Right ventricle myocardium inferior (tissue), 1 donor: ENCODE measurements at places on chromosomes 4 and X. TPM values are rescaled to one million over a fixed set of nuclear protein-coding genes. Genes with fewer than 3 reads are reported as not detected.

DNA sequence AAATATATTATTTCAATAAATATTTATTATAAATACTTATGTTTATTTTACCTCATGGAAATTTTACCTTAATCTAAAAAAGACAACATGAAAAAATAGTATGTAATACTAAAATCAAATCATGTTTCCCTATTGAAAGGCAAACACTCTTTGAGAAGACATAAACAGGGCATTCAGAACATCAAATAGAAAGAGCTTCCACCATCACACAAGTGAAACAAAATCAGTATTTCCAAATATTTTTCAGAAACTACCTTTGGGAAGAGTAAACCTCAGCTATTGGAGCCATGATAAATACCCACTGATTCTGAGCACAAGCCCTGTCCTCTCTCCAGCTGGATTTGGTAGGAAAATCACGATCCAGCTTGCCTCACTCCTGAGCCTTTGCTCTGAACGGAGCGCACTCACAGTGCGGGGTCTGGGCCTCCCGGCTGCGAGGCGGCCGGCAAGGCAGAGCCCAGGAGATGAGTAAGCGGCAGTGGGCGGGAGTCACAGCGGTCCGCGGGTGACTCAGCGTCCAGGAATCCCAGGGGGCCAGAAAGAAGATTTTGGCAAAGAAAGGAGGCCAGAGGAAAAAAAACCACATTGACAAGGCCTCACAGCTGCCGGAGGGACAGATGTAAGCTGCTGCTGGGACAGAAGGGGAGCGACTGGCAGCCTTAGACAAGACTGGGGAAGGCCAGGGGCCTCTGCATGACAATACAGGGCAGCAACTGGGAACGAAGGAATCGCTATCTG, 14.7 kb upstream of the ANXA5 start:
- peak; percentile 92 for DNase-seq

Gene CT47A1
- total RNA-seq = not detected

Gene PLK4
- total RNA-seq = 1.1 TPM

Gene SLC16A2
- 8.2 TPM for total RNA-seq

Gene PLP1
- total RNA-seq = 11.4 TPM

Gene NOX1
- total RNA-seq = not detected

Gene GAB3
- 12.1 TPM for total RNA-seq

DNA sequence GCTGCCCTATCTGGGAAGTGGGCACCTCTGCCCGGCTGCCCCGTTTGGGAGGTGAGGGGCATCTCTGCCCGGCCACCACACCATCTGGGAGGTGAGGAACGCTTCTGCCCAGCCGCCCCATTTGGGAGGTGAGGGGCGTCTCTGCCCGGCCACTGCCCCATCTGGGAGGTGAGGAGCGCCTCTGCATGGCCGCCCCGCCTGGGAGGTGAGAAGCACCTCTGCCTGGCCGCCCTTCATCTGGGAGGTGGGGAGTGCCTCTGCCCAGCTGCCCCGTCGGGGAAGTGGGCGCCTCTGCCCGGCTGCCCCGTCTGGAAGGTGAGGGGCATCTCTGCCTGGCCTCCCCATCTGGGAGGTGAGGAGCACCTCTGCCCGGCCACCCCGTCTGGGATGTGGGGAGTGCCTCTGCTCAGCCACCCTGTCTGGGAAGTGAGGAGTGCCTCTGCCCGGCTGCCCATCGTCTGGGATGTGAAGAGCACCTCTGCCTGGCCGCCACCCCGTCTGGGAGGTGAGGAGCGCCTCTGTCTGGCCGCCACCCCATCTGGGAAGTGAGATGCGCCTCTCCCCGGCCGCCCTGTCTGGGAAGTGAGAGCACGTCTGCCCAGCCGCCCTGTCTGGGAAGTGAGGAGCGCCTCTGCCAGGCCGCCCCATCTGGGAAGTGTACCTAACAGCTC, 9.8 kb downstream of the PABPC1L2A start:
- DNase-seq = no peak

GRCh38 chr4:15963576-15963975, 601 bp upstream of the FGFBP2 start:
- DNase-seq = no peak

DNA sequence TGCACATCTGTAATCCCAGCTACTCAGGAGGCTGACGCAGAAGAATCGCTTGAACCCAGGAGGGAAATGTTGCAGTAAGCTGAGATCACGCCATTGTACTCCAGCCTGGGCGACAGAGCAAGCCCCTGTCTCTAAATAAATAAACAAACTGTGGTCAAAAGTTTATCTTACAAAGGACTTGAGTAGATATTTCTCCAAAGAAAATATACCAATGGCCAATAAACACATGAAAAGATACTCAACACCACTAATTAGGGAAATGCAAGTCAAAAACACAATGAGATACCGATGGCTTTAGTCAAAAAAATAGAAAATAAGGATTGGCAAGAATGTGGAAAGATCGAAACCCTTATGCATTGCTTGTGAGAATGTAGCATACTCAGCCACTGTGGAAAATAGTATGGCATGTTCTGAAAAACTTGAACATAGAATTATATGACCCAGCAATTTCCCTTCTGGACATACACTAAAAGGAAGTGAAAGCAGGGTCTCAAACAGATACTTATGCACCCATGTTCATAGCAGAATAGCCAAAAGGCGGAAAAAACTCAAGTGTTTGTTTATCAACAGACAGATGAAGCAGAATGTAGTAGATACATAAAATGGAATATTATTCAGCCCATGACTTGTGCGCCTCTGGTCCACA, 2.0 kb upstream of the CFAP97 start:
- no peak for DNase-seq

DNA sequence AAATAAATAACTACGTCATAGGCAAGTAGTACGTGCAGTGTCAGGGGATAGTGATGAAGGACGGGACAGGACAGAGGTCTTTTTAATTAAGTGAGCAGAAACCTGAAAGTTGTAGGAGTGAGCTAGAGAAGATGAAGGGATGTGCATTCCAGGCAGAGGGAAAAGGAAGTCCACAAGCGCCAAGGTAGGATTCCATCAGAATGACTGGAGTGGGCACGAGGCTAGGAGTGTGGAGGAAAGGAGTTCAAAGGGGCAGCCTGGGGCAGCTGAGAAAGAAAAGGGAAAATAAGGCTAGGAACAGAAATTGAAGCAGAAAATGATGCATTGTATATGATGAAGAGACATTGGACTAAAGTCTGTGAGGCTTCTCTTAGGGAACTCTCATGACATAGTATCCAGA, 192.2 kb upstream of the TLL1 start:
- DNase-seq = no peak

GRCh38 chr4:177673985-177674489, 231.8 kb upstream of the AGA start:
- no peak for DNase-seq

Gene OTUD6A
- not detected for total RNA-seq

GRCh38 chr4:23717528-23718248, 172.2 kb downstream of the PPARGC1A start:
- DNase-seq = no peak

DNA sequence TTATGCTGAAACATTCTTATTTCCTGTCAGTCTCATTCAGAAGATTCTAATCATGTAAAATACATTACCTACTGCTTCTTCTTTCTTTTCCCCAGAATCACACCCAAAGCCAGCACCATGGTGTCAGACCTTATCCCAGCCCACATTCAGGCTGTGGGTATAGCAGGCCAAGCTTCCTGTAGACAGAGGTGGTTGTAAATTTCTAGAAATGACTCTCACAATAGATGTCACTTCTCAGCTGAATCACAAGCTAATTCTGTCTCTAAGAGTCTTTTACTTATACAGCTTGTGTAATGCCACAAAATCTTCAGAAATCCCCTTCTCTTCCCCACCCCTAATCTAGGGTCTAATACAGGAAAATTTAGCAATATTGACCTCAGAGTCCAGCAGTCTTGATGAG, 239.6 kb downstream of the PARM1 start:
- DNase-seq = no peak

- DNase-seq = peak; percentile 46
Measured at GRCh38 chr4:153788413-153789276, at the start of gene SFRP2. Gene SFRP2, minus strand, starts transcription at chr4:153789083. Its CDS starts 248 bp downstream, at chr4:153788835.

DNA sequence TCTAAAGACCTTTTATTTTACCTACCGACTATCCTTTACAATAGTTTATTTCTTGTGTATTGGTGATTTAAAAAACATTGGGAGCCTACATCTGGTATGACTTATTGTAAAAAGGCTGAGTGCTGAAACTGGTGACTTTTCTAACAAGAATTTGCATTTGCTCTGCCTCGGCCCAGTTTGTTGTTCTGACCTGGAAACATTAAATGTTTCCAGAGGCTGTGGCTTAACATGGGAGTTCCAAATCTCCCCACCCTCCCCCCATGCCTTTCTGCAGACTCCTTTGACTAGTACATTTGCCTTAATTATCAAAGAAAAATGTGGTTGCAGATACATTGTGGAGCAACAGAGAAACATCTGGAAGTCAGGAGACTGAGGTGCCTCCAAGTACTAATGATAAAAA, 39.8 kb downstream of the SPCS3 start:
- no peak for DNase-seq

Gene MFAP3L
- 7.0 TPM for total RNA-seq

Gene SLC26A1
- not detected for total RNA-seq
